ENCODE measurements at places on chromosomes 7 and 10. TPM values are rescaled to one million over a fixed set of nuclear protein-coding genes. Genes with fewer than 3 reads are reported as not detected.

BAMBI gene
- 0.29 TPM for total RNA-seq

STEAP1B gene
- not detected for total RNA-seq

CLDN3 gene
- not detected for total RNA-seq

SPAG6 gene
- not detected for total RNA-seq

ETV1 gene
- not detected for total RNA-seq

ANXA11 gene
- 211 TPM for total RNA-seq

BRI3 gene
- total RNA-seq, result 73.8 TPM

HUS1 gene
- 72.5 TPM for total RNA-seq

PODXL gene
- 1.3 TPM for total RNA-seq

CPA1 gene
- not detected for total RNA-seq

ZNF273 gene
- total RNA-seq, result 8.9 TPM

PLXDC2 gene
- total RNA-seq, result 0.90 TPM

FXYD4 gene
- not detected for total RNA-seq

ZNF804B gene
- total RNA-seq, result not detected

GSTO2 gene
- total RNA-seq, result 1.6 TPM

ANKRD61 gene
- not detected for total RNA-seq

NRG3 gene
- not detected for total RNA-seq

TMEM130 gene
- total RNA-seq, result not detected

LIPN gene
- total RNA-seq, result not detected

GIMAP4 gene
- total RNA-seq, result 448 TPM

GFRA1 gene
- not detected for total RNA-seq

ASAH2 gene
- total RNA-seq, result 2.6 TPM

FAM237B gene
- not detected for total RNA-seq

PLEKHS1 gene
- total RNA-seq, result not detected

PPP1R17 gene
- not detected for total RNA-seq

TWNK gene
- 14.3 TPM for total RNA-seq

Data from CD4-positive, alpha-beta memory T cell (primary cell).